ENCODE measurements at places on chromosomes 2 and 18.

- no peak for DNase-seq
These were observed 101.5 kb downstream of the GALNT1 start for GRCh38 chr18:35683021-35683420.

GRCh38 chr2:207512356-207512755, 17.4 kb upstream of the CREB1 start:
- DNase-seq, result no peak

DNA sequence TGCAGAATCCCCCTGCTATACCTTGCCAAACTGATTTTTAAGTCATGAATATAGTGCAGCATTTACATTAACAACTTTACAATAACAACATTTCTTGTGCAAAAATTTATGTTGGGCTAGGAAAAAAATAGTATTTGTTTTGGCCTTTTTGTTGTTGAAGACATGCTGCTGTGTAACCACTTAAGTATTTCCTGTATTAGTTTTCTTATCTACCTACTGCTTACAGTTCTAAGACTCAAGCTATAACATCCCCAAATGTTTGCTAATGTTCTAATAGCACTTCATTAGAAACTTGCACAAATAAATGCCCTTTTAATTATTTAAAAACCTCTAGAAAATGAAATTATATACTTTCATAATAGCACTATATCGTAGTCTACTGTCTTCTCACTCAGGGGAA, 154.3 kb upstream of the DOCK10 start:
- DNase-seq, result no peak

DNA sequence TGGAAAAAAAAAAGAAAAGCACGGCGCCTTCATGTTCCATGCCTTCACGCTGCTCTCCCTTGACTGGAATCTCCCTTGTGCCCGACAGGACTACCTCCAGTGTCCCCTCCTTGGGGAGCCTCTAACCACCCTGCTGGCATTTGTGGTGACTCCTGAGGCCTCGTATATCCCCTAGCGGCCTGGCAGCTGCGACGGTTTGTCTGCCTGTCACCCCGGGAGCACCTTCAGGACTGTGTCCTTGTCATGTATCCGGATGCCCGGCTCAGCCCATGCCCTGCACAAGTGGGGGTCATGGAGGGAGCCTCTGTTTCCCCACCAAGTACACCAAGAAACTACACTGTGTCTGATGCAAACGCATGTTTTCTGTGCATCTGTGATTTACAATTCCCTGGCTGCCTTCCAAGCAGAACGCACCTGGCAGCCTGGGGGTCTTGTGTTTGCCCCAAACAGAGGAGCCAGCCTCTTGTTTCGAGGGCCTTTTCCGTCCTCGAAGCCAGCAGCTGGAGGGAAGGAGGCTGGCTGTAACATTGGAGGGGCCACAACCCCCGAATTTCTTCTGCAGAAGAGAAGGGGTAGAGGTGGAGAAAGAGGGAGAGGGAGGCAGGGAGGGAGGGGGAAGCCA, 18.9 kb downstream of the TWIST2 start:
- DNase-seq, result no peak

- no peak for DNase-seq
These were observed 178.2 kb downstream of the TDRD15 start for GRCh38 chr2:21301871-21302455.

DNA sequence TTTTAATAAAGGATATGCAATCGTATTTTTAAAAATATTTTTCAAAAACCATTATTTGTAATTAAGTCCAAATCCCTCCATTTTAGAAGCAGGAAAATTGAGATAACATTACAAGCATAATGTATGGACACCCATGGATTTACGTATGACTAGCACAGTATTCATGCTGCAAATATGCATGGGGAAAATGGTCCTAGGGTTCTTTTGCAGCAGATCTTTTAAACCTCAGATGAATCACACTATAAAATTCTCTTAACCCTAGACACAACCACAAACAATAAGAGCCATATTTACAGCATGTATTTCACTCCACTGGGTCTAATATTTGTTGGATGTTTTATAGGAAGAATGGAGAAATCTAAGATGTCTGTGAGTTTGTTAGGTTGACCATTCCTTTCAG, 453.4 kb downstream of the TGIF1 start:
- DNase-seq, result no peak

DNA sequence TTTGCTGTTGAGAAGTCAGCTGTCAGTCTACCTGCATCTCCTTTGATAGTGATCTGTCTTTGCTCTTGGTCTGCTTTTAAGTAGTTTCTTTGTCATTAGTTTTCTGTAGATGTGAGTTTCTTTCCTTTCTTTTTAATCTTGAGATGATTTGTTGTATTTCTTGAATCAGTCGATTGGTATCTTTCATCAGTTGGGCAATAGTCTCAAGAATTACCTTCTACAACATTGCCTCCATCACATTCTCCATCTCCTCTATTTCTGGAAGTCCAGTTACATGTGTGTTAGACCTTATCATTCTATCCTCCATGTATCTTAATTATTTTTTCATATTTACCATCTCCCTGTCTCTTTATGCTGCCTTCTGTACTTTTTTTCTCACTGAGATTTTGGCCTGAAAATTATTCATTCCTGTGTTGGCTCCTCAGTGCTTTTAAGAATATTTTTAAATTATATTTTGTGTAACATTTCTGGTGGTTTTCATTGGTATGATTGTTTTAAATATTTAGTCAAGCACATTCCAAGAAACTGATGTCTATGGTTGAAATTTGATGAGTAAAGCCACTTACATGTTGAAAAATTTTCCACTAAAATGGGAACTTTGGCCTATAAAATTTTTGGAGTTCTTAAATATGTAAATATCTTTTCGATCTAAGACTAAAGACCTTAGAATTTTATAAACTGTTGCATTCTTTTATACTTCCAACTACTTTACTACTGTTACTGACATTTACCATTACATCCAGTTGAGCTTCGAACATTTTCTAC, 239.5 kb upstream of the MGAT5 start:
- no peak for DNase-seq

DNA sequence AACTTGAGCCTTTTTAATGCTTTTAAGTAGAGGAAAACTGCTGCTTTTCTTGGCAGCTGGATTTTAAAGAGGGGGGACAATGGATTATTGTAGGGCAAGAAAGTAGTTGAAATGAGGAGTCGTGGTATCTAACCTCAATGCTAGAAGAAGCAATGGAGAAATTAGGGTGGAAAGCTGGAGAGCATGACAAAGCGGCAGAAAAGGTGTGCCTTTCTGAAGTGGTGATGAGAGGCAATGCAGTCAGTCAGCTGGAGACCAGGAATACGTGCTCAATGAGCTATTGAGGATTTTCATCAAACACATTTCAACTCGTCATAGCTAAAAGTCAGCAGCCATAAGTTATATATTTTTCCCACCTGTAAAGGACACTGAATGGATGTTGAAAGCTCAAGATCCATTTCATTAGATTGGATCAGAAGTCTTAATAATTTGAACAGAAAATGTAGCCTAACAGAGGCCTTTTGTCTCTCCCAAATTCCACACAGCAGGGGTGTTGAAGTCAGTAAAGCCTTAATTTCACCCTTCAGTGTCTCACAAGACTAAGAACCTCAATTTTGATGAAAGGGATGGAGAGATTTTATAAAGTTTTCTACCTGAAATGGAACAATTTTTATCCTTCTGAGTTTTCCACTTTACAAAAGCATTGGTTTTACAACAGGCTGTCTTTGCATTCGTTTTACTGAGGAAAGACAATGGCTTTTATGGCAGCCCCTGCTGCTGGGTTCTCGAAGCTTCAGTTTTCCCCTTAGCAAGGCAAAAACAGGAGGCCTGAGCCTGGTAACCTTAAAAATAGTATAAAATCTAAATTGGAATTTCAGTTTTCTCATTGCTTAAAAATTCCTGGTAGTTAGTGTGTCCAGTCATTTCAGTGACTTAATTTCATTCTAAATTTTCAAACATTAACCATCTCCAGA, 131.1 kb downstream of the CCDC102B start:
- DNase-seq, result no peak

GRCh38 chr2:156679820-156680219, 243.6 kb downstream of the GPD2 start:
- DNase-seq, result no peak

GRCh38 chr2:185643434-185643833, 95.2 kb upstream of the FSIP2 start:
- no peak for DNase-seq

- no peak for DNase-seq
These were observed 143.5 kb downstream of the THADA start for GRCh38 chr2:43452318-43452731.

DNA sequence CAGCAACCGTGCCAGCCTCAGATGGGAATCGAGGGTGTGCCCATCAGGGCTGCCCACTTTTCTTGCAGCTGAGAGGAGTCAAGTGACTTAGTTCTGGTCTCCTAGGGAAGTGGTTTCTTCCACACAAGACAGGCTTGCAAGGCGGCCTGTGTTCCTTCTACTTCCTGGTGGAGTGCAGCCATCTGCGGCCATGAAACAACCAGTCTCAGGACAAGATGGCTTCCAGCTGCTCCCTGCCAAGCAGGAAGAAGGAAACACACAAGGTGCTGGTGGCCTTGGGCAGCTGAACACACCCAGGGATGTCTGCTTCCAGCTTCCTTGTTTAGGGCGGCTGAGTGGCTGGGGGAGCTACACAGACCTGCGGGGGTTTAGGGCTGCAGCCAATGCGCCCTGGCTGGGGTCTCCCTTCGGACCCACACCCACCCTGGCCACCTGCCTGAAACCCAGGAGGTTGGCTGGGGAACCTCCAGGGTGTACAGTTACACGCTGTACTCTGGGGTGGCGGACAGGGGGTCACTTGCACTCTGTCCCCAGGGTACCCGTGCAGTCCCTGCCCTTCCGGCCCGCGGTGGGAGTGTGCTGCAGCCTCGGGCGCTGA, 34.7 kb downstream of the PTPN18 start:
- DNase-seq, result no peak

DNA sequence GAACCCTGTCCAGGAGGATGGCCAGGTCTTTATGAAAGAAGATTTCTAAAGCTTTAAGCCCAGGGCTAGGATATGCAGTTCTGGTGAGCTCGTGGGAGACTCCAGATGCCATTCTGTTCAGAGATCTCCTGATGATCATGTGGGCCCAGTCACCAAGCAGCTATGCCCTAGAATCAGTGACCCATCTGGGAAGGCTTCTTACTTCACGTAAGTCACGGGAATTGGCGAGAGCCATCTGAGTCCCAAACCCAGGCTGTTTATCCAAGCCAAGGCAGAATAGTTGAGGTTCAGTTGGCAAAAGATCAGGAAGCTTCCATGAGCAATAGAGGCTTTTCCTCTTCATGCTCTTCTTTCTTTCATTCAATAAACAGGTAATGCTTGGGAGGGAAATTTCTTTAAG, 23.9 kb downstream of the ANTXR1 start:
- no peak for DNase-seq

DNA sequence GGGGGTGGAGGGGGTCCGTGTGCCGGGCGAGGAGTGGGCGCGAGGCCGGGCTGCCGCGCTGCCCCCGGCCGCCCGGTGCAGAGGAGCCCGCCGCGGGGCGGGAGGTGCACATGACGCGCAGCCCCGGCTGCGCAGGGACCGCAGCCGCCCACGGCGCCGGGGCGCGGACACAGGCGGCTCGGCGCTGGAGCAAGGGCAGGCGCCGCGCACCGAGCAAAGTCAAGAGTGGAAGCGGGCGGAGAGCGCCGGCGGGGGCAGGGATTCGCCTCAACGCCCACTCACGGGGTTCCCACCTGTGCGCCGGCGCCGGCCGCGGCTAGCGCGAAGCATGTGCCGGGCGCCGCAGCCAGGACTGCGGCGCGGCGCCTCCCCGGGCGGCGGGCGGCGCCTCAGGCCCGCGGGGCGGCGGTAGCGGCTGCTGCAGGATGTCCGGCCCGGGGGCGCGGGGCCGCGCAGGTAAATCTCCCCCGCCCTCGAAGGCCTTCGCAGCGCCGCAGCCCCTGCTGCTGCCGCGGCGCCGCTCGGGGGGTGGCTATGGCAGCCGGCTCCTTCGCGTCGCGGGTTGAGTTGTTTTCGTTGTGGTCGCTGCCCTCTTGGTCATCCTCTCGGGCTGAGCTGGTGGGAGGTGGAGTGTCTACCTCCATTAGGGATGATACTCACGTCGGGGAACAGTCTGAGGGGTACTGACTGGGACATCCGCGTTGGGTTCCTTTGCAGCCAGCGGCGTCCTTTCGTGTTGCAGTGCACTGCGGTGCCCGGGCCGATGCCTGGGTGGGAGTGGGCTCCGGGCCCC, 216.3 kb upstream of the DTNA start:
- no peak for DNase-seq

DNA sequence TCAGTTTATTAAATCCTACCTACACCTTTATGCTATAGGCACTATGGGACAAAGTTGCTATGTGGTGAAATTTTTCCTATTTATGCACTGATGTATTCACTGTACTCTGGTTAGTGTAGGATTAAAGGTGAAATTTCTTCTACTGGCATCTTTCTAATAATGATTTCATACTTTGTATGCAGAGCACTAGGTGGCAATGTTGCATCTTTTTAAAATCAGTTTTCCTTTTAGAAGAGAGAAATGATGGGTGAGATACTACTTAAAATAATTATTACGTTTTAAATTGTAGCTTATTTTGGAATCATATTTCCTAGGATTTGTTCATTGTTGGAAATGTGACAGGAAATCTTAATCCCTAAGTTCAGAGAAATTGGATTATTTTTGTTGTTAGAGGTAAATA, 150.9 kb downstream of the CD8B2 start:
- DNase-seq, result no peak

DNA sequence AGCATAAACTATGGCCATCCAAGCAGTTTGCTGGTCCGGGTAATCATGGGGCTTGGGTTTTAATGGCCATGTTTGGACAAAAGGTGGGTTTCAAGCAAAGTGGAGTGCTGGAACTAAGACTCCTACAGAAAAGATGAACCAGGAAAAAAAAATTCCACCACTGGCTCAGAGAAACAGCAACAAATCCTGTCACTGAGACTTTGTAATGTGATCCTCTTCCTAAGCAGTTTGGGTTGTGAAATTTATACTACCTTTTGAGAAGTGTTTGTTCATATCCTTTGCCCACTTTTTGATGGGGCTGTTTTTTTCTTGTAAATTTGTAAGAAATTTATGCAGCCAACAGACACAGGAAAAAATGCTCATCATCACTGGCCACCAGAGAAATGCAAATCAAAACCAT, 40.2 kb downstream of the MRPL33 start:
- DNase-seq, result no peak

- no peak for DNase-seq
These were observed 76.5 kb downstream of the SOCS6 start for GRCh38 chr18:70365361-70365760.

- DNase-seq, result no peak
These were observed 225.7 kb downstream of the GLI2 start for GRCh38 chr2:120961396-120961795.

DNA sequence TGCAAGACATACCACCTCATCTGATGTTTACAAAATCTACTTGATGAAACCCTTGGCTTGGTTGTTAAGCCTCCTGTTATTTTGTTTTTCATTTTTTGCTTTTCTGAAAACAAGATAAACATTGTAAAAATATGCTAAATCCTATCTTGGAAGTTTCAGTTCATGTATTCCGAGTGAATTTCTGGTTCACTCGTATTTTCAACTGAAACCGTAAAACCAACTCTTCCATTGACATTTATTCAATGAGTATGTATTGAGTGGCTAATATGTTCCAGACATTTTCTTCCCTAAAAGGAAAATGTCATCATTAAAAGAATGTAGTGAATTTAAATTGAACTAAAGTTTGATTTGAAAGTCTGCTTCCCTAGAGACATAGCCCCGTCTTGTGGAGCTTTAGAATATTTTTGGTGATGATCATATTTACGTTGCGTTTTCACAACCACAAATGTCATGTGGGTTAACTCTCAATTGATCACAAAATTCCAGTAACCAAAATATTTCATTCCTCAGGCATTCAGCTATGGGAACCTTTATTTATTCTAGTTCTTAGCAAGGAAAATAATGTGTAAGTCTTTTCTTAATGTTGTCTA, 204.2 kb downstream of the MBD2 start:
- DNase-seq, result no peak

GRCh38 chr2:309954-310510, 22.1 kb upstream of the ALKAL2 start:
- no peak for DNase-seq

- no peak for DNase-seq
These were observed 47.5 kb upstream of the SPATS2L start for GRCh38 chr2:200258881-200259576.
